KG1 (cell line): ENCODE measurements at places on chromosomes 2 and 18.

- no peak for DNase-seq
Observed at GRCh38 chr18:45806226-45806625, 19.2 kb upstream of the SIGLEC15 start.

GRCh38 chr2:160301420-160301819 lies 101.3 kb upstream of the ITGB6 start:
- DNase-seq = no peak

DNA sequence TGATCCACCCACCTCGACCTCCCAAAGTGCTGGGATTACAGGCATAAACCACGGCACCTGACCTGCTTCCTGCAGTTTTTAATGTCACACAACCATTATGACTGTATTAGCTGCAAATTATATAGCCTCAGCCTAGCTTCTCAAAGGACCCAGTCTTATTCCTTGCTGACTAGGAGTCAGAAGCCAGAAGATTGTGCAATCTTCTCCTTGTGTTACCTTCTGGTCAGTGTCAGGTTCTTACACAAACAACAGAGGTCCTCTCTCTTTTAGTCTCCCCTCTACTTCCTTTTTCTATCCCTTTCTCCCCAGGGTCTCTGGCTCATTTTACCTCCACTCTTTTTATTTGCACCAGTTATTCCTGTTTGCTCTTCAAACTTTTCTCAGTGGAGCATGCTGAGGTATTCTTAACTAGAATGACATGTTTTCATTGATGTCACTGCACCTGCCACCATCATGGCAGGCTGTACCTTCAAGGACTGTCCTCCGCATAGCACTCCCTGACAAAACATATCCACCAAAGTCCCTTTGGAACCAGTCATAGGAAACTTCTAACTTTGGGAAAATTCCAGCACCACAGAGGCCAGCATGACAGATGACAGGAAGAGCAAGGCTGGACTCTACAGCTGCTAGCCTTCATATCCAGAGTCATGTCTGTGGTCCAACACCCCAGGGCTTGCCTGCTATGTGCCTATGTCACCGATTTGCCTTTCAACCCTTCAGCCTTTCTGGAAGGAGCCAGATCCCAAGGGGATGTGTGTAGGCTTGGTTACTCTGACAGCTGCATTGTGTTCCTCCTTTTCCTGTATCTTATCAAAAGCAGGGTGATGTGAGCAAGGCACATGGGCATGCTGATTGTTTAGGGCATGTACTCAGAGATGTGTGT lies 45.2 kb upstream of the EPC2 start:
- no peak for DNase-seq

DNA sequence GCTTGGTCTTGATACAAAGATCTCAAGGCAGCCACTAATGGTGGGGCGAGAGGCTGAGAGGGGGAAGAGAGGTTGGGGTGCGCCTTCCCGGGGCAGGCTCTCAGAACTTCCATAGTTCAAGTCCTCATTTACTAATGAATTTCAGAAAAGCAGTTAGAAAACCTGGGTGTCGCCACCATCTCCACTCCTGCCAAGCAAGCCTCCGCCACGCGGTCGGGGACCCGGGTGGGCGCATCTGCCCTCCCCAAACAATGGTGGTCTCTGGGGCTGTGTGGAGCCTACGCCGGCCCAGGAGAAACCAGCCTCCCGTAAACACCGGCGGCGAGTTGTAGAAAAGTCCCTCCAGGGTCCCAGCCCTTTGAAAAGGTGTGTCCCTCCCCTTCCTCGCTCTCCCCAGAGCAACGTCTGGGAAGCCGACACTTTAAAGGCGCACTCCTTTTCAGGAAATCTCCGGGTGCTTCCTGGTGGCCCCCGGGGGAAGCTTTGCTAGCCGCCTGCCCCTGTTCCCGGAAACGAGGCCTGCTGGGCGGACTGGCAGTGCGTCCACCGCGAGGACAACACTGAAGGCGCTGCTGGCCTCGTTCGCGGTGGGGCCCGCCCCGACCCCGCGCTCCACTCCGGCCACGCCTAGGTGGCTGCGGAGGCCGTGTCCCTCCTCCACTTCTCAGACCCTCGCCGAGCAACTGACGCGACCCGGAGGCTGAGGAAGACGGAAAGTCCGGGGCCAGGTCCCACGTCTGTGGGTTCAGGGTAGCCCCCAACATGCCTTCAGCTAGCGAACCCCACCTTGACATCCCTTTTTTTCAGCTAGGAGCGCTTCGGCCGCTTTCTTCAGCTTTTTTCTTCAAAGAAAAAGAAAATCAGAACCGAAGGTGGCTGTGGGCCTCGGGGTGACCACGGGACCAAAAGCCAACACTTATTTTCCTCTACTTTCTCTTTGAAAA lies 16.8 kb downstream of the EVX2 start:
- DNase-seq = no peak

DNA sequence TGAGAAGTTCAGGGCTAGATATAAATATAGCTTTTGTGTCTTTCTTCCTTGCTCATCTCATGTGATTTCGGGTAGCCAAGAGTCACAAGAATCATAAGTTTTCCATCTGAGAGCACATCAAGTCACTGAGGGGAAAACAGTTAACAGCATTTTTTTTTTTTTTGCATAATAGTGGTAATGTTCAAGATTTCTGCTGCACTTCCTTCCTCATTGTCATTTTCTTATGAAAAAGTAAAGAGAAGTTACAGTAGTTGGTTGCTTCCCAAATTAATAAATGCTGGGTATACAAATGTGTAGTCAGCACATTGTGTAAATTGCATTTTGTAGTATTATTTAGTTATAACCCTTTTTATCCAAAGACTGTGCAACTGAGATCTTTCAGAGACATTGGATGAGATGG lies 93.6 kb downstream of the ZEB2 start:
- no peak for DNase-seq

DNA sequence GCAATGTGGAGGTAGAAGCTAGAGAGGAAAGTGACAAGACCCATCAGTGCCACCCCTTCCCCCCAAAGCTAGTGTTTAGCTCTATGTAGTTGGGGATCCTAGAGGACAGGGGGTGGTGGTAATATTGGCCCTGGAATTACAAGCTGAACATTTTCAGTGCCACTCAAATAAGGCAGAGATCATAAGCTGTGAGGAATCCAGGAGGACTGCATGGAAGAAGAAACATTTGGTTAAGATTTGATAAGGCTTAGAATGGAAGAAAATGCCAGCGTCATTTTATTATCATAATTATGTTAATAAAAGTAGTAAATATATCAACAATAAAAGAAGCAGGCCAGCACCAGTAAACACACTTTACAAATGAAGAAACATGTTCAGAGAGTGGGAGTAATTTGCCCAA lies 33.7 kb downstream of the KCNK3 start:
- DNase-seq = no peak

- DNase-seq = no peak
Observed at GRCh38 chr18:14927701-14928100, 179.7 kb downstream of the ANKRD30B start.

- DNase-seq = no peak
Observed at GRCh38 chr2:120737340-120738101, 1.9 kb downstream of the GLI2 start.

GRCh38 chr2:209331291-209331844 lies 92.5 kb upstream of the MAP2 start:
- no peak for DNase-seq

GRCh38 chr2:230875347-230876315 lies 10.9 kb downstream of the ITM2C start:
- no peak for DNase-seq

GRCh38 chr18:3692113-3692621 lies 242.2 kb downstream of the TGIF1 start:
- DNase-seq = no peak

GRCh38 chr2:10490806-10491291 lies 42.7 kb upstream of the ODC1 start:
- no peak for DNase-seq

GRCh38 chr2:3462493-3463104 lies 56.7 kb downstream of the ADI1 start:
- DNase-seq = no peak

- DNase-seq = no peak
Observed at GRCh38 chr18:53527365-53527764, 697.1 kb downstream of the MBD2 start.

DNA sequence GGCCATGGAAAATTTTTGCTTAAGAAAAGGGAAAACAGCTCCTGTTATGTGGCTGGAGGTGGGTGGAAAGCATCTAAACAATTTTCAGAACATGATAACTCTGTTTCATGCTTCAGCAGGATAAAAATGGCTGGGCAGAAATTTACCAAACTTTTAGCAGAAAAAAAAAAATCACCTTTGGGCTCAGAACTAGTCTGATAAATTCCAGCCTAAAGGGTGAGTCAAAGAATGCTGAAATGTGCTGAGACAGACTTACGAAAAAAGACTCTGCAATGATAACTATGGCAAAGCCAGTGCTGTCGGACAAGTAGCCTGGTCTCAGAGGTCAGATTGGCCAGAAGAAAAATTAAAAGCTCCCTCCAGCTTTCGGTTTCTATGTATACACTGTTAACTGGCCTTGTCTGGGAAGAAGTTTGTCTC lies 123.6 kb downstream of the LRATD1 start:
- no peak for DNase-seq

- DNase-seq = no peak
Observed at GRCh38 chr2:239498981-239499634, 98.3 kb upstream of the HDAC4 start.

DNA sequence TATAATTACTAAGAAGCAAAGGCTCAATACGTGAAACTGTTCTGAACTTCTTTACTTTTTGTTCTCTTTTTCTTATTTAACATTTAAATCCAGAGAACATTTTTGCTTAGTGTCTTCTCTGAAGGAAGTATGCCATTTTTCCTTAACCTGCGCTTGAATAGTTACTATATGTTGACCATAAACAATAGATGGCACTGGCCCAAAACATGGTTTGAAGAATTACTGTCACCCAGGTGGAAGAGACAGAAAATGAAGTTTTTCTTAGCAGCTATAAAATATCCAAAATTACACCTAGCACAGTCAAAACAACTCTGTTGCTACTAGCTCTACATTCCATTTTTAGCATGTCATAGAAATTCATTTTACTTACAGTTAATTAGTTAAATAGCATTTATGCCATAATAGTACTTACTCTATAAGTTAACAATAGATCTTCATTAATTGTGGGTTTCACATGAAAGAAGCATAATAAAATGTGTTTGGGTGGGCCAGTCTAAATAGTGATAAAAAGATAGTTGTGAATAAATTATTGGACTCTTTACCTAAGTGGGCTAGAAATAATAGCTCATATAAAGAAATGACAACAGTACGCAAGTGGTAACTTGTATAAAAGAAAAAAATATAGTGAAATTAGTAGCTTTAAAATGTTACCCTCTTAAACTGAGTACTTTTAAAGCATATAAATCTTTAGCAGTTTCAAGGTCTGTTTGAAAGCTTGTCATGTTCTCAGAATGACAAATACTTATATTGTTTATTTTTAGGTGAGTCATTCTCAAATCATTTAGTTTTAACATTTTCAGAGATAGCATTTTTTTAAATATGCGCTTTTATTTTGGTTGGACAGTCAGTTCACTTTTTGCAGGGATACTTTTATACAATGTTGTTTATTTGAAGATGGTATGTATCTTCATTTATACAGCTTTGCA lies 3.7 kb downstream of the ETAA1 start:
- DNase-seq = no peak

- DNase-seq = no peak
Observed at GRCh38 chr2:229714736-229715541, 584 bp upstream of the DNER start.

- DNase-seq = no peak
Observed at GRCh38 chr2:109481196-109481555, 132.6 kb downstream of the SEPTIN10 start.

DNA sequence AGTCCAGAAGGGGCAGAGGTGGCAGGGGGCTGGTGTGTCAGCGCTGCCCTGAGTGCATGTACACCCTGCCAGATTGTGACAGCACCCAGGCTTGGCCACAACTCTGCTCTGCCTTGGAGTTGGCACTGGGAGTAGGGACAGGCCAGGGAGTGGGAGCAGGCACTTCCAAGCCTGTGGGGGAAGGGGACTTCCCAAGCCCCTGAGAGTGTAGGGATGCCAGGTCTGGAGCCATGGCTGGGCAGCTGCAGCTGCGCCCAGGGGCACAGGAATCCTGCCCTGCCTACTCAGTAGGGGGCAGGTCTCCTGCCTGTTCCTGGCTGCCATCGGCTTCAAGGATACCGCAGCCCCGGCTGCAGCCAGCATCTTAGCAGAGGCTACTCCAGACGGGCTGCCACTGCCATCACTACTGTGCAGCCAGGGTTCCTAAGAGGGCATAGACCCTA lies 109.4 kb downstream of the CALCRL start:
- DNase-seq = no peak

DNA sequence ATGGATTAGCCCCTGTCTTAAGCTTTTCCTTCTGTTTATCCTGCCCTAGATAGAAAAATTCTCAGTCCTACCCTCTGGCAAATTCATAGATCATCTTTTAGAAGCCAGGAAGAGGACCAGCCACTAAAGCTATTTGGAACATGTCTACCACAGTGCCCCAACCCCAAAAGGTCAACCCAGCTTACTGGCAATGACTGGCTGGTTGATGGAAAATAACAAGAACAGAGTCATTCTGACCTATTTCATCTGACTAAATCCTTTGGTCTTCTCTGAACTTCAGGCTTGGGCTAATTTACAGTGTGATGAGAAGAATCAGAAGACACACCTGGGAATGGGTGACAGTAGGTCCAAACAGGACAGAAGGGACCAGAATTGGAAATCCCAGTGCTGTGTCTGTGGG lies 227.3 kb upstream of the CCDC68 start:
- DNase-seq = no peak

- DNase-seq = no peak
Observed at GRCh38 chr2:109230941-109231420, 102.0 kb downstream of the SH3RF3 start.

- DNase-seq = no peak
Observed at GRCh38 chr2:132415915-132416722, 486 bp upstream of the GPR39 start.

DNA sequence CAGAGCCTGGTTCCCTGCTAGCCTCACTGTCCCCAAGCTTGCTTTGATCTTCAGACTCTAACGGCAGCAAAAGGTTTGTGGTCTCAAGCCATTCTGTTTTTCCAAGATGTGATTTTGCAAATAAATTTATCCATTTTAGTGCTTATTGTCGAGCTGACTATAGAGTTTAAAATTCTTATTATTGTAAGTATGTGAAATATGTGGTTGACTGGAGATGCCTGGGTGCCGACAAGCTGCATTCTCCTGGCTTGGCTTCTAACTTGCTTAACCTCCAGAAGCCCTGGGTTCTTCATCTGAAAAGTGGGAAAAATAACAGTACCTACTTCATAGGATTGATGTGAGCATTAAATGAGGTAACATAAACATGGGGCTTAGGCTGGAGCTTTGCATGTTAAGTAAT lies 9.9 kb upstream of the EDAR start:
- no peak for DNase-seq

DNA sequence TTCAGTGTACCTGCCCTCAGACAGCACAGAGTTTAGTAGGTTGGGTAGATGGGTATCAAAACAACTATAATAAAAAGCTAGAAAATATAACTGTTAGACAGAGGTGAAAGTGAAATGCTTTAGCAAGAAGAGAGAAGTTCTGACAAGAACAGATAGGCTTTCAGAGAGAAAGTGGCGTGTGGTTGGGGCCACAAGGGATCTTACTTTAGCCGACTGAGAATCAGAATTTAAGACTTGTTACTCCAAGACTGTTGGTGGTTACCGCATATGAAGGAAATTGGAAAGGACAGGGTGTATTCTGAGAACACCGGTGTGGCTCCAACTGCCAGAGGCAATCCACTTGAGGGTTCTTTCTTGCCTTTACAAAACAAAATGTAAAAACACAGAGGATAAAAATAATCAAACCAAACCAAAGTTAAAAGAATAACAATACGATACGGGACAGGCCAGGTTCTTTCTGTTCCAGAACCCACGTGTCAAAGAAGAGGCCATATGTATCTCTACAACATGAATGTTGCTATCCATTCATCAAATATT lies 44.4 kb upstream of the AGPS start:
- DNase-seq = no peak

GRCh38 chr2:191864628-191865374 lies 17.9 kb upstream of the CAVIN2 start:
- DNase-seq = no peak
